ENCODE measurements at places on chromosomes 4 and X.

GRCh38 chr4:10762561-10762960, 78.0 kb upstream of the CLNK start:
- DNase-seq, result no peak

- DNase-seq, result no peak
These were observed 19.6 kb downstream of the CCNG2 start for GRCh38 chr4:77176640-77177039.

- peak; percentile 59 for DNase-seq
These were observed 2.0 kb upstream of the THAP9 start for GRCh38 chr4:82898322-82899243.

GRCh38 chr4:168509786-168510185, 12.9 kb downstream of the PALLD start:
- DNase-seq, result peak; percentile 100

GRCh38 chrX:106611317-106611678, 480 bp upstream of the RADX start:
- no peak for DNase-seq

DNA sequence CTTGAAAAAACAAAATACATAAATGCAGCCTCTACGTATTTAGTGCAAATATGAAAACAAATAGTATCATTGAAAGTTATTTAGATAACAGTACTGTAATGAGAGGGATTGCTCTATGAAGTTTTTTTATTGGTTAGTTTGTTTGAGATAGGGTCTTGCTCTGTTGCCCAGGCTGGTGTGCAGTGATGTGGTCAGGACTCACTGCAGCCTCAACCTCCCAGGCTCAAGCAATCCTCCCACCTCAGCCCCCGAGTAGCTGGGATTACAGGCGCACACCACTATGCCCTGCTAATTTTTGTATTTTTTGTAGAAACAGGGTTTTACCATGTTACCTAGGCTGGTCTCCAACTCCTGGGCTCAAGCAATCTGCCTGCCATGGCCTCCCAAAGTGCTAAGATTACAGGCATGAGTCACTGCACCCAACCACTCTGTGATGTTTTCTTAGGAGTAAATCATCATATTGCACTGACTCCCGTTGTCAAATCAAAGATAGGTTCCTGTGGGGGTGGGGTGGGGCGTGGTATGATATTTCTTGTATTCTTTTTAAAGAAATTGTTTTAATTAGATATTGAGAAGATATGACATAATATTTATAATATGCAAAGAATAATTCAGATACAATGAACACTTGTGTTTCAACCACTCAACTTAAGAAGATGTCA, 75.8 kb downstream of the ATG4A start:
- no peak for DNase-seq

GRCh38 chr4:47863486-47863885, 25.6 kb upstream of the CORIN start:
- DNase-seq, result no peak

DNA sequence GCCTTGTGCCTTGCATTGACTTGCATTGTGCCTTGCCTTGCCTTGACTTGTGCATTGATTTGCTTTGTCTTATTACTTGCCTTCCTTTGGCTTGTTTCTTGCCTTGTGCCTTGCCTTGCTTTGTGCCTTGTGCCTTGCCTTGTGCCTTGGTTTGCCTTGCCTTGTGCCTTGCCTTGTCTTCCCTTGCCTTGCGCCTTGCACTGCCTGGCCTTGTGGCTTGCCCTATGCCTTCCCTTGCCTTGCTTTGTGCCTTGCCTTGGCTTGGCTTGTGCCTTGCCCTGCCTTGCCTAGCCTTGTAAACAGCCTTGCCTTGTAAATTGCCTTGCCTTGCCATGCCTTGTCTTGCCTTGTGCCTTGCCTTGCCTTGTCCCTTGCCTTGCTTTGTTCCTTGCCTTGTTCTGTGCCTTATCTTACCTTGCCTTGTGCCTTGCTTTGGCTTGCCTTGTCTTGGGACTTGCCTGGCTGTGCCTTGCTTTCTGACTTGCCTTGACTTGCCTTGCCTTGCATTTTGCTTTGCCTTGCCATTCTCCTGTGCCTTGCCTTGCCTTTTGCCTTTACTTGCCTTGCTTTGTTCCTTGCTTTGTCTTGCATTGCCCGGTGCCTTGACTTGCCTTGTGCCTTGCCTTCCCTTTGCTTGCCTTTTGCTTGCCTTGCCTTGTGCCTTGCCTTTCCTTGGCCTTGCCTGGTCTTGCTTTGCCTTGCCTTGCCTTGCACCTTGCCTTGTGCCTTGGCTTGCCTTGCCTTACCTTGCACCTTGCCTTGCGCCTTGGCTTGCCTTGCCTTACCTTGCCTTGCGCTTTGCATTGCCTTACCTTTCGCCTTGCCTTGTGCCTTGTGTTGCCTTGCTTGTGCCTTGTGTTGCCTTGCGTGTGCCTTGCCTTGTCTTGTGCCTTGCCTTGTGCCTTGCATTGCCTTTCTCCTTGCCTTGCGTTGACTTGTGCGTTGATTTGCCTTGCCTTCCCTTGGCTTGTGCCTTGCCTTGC, 97.5 kb downstream of the TAB3 start:
- DNase-seq, result no peak

All from inflammatory macrophage treated with lipopolysaccharide for 4 hours (primary cell).